Activated CD8-positive, alpha-beta memory T cell treated with anti-CD3 and anti-CD28 coated beads for 1 hour (primary cell): ENCODE measurements at places on chromosomes 1 and 21.

GRCh38 chr1:170659399-170660035 lies 4.4 kb upstream of the PRRX1 start:
- DNase-seq: no peak

DNA sequence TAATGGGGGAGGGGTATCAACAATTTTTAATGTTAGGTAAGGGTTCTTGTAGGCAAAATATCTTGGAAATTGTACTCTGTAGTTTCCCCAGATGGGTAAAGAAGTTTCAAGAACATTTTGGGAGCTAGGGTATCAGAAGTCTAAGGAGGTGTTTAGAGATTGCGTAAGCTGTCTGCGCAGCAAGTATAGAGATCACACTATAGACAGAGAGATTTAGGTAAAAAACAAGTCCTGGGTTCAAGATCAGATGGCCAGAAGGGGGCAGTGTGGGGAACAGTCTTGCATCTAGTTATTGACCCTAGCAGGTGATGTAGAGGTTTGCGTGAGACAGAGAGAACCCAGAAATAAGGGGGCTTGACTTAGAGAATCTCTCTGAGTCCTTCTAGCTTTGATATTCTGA lies 80.8 kb downstream of the S1PR1 start:
- DNase-seq: no peak

GRCh38 chr1:17437580-17438317 lies 1.7 kb downstream of the RCC2 start:
- no peak for DNase-seq

DNA sequence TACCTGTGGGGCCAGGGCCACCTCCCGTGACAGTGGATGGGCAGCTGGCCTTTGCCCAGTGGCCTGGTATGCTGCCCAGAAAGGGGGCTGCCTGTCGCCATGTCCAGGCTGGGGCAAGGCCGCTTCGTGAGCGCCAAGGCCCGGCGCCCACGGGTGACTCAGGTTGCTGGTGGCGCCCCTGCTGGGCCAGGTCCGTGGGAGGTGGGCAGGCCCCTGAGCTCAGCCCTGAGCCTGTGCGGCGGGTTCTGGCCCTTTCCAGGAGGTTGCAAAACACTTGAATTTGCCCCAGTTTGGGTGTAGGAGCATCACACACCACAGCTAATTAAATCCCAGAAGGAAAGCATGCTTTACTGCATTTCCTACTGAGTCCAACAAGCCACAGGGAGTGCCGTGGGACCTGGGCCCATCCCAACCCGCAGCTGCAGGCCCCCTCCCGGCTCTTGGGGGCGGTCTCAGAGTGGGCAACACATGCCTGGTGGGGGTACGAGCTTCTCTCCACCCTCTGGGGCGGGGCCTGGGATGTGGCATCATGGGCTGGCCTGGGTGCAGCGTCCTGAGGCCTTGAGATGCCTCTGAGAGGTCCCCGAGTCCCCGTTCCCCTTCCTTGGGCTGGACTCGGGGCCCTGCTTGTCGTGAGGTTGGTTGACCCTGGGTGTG lies 159.8 kb downstream of the PEX14 start:
- no peak for DNase-seq

DNA sequence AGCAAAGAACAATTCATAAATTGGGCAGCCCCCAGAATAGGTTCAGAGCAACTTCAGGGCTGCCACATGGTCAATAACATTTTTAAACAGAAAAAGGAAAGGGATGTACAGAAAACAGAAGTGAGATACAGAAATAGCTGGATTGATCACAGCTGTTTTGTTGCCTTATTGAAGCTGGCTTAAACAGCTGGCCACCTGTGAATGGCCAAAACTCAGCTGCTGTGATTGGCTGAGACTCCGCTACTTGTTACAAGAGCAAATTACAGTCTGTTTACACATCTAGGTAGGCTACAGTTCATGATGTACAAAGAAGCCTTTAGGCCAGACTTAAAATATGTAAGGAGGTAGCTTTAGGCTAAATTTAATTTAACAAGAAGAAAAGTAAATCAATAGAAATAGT lies 11.6 kb upstream of the IFNAR1 start:
- no peak for DNase-seq

DNA sequence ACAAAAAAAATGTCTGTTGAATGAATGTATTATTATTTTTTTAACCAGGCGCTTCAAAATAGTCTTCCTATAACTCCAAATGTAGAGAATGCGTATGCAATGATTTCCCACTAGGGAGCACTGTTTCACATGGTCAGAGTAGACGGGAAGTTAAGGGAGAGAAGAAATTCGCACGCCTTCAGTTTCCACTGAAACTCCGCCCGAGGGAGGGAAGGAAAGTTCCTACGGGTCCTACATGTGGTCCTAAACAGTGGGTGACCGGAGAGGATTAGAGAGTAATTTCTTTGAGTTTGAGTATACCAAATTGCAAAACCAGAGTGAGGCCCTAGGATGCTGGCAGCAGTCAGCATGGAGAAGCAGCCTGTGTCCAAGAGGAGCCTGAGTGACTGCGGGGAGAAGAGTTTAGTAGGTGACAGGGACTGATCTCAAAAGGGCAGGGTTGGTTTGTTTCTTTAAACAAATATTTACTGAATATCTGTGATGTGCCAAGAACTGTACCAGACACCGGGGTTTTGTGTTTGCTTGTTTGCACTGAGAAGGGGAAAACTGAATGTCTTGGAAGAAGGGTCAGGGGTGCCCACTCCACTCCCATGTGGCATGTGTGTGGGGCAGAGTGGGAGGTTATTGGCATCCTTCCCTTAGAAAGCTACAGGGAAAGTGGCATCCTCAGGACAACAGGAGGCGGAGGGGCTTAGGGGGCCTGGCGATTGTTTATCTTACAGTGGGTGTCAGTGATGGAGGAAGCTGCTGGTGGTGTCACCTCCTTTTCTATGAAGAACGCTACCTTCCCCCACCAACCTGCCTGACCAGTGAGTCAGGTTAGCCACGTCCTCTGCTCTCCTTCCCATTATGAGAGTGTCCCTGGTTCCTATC lies 22.8 kb downstream of the RNU5D-1 start:
- DNase-seq: no peak

- no peak for DNase-seq
Measured at GRCh38 chr21:36790616-36791015, 91.7 kb downstream of the SIM2 start.

- DNase-seq: no peak
Measured at GRCh38 chr1:186435336-186435735, 25.6 kb downstream of the PDC start.

- DNase-seq: no peak
Measured at GRCh38 chr1:99327357-99327756, 63.1 kb downstream of the PLPPR4 start.

DNA sequence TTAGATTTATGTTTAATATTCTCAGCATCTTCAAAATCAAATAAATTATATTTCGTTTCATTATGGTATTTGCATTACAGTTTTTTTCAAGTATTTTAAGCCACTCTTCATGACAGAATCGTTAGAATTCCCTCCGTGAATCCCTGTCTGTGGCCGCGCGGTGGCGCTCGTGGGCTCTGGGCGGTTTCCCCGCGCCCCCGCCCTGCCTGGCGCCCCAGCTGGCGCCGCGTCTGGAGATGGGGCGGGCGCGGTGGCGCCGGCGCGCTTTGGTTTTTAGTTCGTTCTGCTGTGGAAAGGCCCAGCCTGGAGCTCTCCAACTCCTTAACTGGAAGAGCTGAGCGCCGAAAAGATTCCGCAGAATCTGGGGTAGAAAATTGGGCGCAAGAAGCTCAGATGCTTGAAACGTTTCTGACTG lies 25.7 kb downstream of the PRMT2 start:
- DNase-seq: peak; percentile 10
